ENCODE measurements at places on chromosomes 1 and 21.

- no peak for DNase-seq
Measured at GRCh38 chr1:54721719-54722118, 6.1 kb downstream of the TTC4 start.

- peak; percentile 18 for DNase-seq
Measured at GRCh38 chr1:234231061-234231892, 142.0 kb upstream of the COA6 start.

- DNase-seq = no peak
Measured at GRCh38 chr1:47561523-47562007, 123.7 kb downstream of the FOXD2 start.

DNA sequence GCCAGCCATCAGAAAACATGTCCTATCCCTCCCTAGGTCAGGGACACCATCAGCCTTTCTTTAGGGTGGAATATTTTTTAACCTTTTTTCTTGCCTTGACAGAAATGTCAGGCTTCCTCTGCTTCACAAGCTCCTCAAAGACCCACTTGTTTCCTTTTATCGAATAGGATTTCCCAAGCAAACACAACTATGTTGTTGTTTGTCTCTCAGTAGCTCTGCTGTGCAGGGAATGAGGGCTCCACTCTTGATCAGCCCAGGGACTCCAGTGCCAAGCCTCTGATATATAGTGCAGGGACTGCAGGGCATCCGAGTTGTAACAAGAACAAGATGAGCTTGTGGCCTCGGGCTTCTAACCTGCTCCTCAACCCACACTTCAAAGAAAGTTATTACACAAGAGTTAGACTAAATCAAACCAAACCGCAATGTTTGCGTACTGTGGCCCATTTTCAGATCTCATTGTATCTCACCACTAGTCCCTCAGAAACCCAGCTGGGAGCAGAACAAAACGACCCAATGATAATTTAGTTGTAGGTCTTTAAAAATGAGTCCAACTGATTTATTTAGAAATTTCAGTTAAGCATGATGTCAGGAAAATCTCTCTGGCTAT is 108.1 kb downstream of the ATG4C start:
- no peak for DNase-seq

DNA sequence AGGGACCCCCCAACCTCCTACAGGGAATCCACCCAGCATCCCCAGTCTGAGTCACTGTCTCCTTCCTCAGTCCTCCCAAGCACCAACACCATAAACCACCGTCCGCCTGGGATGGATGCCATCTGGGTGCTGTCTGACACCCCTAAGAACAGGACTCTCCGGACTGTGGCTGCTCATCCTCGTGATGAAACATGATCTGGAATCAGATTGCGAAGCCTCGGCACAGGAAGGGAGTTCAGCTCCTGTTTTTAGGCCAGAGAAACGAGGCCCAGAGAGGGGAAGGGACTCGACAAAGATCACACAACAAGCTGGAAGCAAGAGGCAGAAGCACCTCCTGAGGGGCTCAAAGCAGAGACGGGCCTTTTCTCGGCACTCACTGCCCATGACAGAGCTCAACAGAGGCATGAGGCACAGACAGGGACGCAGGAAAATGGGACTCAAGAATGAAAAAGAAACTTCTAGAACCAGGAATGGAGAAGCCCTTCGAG is 8.4 kb downstream of the KCNN3 start:
- no peak for DNase-seq

- no peak for DNase-seq
Measured at GRCh38 chr1:98538106-98538505, 123.4 kb upstream of the SNX7 start.

DNA sequence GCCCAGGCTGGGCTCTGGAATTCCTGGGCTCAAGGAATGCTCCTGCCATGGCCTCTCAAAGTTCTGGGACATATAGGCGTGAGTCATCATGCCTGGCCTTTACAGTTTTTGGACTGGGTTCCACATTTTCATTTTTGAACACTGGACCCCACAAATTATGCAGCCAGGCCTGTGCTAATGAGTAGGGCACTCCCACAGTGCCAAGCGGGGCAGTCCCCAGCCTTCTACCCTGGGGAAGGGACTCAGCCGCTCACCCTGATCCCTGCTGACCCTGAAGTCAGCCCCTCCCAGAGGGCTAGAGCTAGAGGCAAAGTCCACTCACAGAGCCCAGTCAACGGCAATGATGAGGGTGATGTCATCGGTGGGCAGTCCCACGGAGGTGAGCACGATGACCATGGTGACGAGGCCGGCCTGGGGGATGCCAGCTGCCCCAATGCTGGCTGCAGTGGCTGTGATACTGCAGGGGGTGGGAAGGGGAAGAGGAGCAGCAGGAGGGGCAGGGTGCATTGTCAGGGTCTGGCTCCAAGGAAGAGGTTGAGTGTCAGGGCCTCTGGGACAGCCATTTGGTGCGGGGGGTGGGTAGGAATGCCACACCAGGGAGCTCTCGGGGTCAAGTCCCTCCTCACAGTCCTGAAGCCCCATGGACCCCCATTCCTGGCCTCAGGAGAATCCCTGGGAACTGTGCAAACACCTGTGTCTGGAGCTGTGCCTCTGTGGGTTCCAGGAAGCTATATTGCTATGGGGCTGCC is 27.6 kb downstream of the PODN start:
- no peak for DNase-seq

DNA sequence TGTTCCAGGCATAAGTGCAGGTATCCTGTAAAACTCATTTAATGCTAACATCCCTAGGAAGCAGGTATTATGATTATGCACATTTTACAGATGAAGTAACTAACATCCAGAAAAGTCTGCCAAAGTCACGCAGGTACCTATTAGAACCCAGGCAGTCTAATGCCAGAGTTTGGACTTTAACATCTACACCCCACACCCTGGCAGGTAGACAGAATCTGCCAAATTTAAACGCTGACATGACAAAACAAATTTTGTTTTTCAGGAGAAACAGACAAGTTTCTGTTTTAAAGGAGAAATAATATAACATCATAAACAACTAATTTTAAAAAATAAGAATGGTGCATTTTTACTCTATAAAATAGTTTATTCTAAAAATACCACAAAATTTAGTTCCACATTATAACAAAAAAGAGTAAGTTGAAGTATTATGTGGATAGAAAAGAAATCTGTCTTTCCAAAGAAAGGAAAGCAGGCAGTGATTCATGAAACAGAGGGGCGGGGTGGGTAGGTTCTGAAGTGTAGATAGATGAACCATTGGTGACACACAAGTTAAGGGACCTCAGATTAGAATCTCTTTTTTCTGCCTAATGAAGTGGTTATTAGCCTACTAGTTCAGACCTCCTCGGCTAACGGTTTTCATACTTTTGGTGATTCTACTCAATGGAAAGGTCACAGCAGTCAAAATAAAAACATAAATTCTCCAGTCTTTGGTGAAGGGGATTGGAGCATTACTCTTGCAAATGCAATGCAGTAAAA is 1.7 kb downstream of the ASPM start:
- DNase-seq = no peak

DNA sequence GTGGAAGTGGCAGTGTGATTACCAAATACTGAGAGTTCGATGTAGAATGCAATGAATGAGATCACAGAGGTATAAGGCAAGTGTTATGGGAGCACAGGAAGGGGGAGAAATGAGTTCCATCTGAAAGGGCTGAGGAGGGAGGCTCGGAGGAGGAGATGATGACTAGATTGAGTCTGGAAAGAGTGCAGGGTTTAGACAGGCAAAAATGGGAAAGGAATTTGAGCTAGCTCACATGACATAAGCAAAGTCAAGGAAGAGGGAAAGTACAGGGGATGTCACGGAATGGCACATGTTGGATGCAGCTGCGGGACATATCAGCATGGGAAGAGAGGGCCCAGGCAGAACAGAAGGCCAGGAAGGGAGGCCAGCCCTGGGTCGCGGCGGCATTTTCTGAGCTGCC is 132.7 kb downstream of the RUNX1 start:
- DNase-seq = no peak

- DNase-seq = no peak
Measured at GRCh38 chr21:21662776-21663175, 664.6 kb downstream of the NCAM2 start.

DNA sequence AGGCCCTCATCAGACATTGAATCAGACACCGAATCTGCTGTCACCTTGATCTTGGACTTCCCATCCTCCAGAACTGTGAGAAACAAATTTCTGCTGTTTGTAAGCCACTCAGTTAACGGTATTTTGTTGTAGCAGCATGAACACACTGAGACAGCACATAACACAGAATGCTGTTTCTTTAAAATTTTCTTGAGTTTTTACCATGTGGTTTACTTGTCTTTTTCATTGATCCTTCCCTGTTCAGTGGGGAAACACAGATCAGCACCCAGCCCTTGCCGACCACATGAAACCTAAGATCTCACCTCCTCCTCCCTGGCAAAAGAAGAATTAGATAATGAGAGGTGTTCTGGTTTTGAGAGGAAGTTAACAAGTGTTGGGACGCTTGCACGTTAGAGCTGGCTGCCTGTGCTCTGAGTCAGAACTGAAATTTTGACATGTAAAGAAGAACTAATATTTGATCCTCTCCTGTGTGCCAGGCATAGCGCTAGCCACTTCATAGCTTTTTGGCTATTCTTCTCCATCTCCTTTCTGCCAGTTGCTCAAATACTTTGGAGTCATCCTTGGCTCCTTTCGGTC is 179.6 kb downstream of the DHRS3 start:
- peak; percentile 22 for DNase-seq

DNA sequence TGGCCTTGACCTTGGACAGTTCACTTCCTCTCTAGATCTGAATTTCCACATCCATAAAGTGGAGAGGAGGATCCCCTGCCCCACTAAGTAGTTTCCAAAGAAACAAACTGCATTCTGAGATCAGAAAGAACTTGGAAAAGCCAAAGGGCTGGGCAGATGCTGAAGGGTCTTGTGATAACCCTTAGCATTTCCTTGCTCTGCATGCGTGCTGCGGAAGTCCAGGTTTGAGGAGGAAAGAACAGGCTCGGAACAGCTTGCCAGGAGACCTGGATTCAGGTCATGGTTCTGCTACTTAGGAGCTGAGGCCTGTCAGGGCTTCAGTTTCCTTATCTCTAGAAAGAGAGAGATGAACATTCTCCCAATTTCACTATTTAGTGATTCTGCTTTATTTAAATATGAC is 27.2 kb downstream of the IGFN1 start:
- DNase-seq = no peak

DNA sequence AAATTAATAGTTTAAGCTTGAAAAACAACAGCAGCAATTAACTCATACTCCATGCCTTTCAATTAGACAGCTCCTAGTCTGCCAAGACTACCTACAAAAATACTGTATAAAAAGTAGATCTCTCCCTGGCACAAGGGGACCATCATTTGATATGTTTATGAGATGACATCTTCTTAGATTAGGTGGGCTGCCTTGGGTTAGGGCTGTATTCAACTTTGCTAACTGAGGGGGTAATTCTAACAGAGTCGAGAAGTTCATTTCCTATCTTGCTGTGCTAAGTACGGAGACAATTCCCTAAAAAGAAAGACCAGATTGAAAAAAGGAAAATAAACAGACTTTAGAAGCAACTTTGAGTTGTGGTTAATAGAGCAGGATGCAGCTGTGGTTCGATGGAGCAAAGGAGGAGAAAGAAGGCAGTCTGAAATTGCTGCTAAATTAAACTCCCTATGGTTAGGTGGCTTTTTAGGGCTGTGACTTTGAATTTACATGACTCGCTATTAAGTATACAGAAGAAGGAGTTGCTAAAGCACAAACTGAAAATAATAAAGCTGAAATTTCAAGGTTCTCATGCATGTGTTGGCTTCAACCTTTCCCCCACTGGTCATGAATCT is 75.4 kb downstream of the CDC7 start:
- DNase-seq = no peak

GRCh38 chr1:11594222-11594621 is 60.0 kb downstream of the FBXO2 start:
- no peak for DNase-seq

- peak; percentile 48 for DNase-seq
Measured at GRCh38 chr1:17502326-17502778, 37.1 kb upstream of the ARHGEF10L start.

GRCh38 chr21:41706678-41707077 is 60.2 kb downstream of the RIPK4 start:
- DNase-seq = no peak

GRCh38 chr1:15965228-15965767 is 10.6 kb downstream of the ZBTB17 start:
- DNase-seq = no peak

DNA sequence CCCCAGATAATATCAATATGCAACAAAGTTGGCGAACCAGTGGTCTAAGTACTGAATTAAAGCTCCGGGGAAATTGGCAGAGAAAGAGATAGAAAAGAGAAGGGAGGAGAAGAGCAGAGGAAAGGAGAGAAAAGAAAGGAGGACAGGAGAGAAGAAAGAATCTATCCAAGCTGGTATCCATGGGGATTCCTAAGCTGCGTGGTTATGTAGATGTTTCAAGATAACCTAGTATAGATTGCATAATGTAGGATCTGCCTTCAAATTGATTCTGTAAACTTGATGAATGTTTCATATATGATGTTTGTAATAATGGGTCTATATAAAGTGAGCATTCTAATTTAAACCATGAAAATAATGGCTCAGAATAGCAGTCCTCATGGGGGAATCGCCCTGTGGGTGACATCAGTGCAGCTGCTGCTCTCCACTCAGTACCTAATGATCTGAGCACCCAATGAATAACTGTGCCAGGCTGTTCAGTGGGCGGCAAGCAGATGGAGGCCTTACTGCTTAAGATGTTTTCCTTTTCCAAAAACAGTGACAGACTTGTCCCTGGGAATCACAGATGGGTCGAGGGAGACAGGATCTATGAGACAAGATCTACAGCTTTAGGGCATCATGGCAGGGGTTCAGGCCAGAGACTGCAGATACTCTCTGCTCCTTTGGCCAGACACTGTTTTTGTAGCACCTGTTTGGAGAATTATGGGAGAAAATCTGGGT is 78.0 kb downstream of the LAMC2 start:
- no peak for DNase-seq
